Effector memory CD4-positive, alpha-beta T cell (primary cell): ENCODE measurements at places on chromosomes 11 and 22.

DNA sequence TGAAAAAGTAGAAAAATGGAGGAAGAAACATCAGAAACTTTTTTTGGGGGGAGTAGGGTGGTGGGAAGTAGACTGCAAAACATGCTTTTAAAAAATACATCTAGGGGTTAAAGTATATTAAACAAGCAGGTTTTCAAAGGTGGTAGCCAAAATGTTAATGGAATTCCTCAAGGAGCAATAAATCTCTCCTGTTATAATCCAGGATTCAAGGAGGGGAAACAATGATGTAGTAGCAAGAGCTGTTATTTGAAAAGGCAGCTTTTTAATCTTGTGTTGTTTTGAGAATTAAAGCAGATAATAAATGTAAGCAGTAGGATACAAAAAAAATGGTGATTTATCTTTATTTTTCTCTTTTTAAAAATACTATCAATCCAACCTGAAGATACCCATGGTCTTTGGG, 736.5 kb upstream of the CCDC90B start:
- no peak for DNase-seq

- DNase-seq: no peak
These were observed 1075.0 kb downstream of the BRD1 start for GRCh38 chr22:48752451-48753380.

- DNase-seq: no peak
These were observed 21.4 kb downstream of the MRPL23 start for GRCh38 chr11:1968454-1969002.

GRCh38 chr11:127182586-127183203, 182.1 kb upstream of the KIRREL3 start:
- DNase-seq: no peak

DNA sequence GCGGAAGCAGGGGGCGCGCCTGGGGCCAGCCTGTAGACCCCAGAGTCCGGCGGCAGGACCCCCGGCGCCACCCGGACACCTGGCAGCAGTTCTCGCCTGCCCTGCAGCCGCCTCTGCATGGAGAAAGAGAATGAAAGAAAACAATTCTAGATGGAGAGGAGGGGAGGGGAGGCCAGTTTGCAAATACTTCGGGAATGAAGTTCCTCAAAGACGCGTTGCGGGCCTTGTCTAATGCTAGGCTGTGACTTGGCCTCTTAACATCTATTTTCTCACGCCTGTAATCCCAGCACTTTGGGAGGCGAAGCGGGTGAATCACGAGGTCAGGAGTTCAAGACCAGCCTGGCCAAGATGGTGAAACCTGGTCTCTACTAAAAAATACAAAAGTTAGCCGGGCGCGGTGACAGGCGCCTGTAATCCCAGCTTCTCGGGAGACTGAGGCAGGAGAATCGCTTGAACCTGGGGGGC, 2.1 kb upstream of the BARX2 start:
- no peak for DNase-seq

DNA sequence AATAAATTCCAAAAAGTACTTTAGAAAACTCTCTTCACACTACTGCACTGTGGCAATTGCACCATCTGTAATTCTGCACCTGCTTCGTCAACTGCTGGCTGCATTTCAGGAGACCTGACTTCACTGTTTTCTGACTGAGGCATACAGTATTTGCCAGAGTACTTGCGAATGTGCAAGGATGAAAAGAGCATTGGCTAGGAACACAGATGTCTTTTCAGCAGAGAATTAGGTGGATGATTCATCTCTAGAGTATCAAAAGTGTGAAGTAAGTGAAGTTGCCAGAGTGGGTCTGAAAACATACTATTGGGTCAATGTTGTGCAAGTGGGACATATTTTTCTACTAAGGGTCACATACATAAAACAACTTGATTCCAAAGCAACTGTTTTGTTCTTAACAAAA, 427.5 kb upstream of the CCDC90B start:
- no peak for DNase-seq

GRCh38 chr11:107439586-107440167, 17.9 kb downstream of the CWF19L2 start:
- no peak for DNase-seq

DNA sequence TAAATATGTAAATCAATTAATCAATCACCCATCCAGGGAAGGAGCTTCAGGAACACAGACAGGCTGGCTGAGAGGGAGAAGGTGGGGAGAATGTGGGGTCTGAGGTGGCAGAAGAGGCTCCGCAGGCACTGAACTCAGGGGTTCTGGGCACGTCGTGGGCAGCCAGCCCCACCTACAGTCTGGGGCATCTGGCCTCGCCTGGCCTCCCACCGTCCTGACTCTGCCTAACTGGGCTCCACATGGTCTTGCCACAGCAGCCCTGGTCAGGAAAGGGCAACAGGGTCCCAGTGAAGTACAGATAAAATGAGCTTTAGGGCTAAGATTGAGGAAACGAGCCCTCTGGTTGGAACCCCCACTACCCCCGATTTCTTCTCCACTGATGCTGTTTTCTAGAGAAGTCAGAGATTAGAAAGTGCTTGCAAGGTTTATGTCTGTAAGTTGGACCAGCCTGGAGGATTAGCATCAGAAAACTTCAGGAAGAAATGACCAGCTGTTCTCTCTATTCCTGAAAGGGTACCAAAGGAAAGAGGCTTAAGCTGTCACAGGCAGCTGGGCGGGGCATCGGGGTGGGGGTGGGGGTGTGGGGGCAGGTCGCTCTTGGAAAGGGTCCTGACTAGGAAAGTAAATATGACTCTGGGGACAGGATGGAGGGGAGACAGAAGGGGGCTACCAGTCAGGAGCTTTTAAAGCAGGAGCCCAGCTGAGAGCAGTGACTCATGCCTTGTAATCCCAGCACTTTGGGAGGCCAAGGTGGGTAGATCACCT, 261.7 kb downstream of the BUD13 start:
- no peak for DNase-seq

DNA sequence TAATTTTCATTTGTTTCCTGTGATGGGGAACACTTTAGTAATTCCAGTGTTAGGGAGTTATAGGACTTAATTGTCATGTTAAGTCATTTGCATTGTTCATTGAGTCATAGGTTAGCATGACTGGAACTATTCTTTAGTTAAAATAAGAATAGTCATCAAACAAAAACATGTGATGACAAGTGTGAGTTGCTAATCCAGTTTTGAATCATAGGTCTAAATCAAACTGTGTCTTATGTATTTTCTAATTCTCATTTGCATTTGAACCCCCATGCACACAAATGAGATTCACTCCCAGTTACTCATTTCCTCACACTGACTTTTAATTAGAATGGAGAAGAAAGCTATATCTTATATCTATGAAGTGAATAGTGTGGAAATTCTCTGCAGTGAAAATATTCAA, 405.6 kb downstream of the LRRC4C start:
- DNase-seq: no peak

GRCh38 chr22:33658775-33659174, 261.5 kb downstream of the LARGE1 start:
- no peak for DNase-seq

DNA sequence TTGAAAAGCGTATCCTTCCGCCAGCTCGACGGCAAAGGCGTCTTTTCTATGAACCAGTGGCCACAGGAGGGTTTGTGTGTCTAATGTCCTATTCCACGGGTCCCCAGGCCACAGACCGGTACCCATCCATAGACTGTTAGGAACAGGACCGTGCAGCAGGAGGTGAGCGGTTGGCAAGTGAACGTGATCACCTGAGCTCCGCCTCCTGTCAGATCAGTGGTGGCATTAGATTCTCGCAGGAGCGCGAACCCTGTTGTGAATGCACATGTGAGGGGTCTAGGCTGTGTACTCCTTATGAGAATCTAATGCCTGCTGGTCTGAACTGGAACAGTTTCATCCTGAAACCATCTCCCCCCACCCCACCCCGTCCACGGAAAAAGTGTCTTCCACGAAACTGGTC, 62.7 kb upstream of the KCNQ1OT1 start:
- DNase-seq: no peak

DNA sequence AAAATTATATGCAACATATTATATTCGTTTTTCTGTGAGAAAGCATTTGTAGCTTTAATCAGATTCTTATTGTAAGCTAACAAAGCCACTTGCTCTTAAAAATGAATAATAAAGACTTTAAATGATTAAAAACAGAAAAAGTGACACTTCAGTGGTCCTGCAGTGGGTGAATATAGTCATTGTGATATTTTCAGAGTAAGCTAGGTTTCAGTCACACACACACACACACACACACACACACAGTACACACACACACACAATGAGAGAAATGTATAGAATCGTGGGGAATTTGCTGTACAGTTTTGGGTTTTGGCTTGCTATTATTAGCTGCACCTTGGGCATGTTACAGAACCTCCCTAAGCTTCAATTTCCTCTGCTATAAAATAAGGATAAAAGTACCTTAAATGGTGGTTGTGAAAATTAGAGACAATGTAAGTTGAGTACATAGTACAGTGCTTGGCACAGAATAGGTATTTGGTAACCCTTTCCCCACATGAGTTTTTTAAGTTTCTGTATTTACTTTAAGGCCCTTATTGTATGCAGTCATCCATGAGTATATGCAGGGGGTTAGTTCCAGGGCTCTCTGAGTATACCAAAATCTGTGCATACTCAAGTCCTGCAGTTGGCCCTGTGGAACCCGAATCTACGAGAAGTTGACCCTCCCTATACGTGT, 39.8 kb downstream of the CSTPP1 start:
- DNase-seq: no peak

GRCh38 chr11:110069158-110069737, 23.9 kb upstream of the ZC3H12C start:
- DNase-seq: no peak

DNA sequence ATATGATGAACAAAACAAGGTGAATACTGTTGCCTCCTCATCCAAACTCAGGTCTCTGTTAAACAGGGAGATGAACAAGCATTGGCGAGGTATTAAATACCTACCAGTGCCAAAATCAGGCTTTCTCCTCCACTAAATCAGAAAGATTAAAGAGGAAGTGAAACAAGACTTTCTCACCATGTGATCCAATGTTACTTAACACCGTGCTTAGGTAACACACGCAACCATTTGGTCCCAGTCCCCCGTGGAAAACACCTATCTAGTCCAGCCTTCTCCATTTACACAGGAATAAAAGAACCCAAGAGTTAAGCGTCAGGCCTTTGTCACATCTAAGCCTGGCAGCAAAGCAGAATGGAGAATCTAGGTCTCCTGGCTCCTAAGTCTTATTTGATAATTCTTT, 34.5 kb downstream of the TENM4 start:
- no peak for DNase-seq

GRCh38 chr11:93063086-93063485, 93.6 kb downstream of the MTNR1B start:
- DNase-seq: no peak

DNA sequence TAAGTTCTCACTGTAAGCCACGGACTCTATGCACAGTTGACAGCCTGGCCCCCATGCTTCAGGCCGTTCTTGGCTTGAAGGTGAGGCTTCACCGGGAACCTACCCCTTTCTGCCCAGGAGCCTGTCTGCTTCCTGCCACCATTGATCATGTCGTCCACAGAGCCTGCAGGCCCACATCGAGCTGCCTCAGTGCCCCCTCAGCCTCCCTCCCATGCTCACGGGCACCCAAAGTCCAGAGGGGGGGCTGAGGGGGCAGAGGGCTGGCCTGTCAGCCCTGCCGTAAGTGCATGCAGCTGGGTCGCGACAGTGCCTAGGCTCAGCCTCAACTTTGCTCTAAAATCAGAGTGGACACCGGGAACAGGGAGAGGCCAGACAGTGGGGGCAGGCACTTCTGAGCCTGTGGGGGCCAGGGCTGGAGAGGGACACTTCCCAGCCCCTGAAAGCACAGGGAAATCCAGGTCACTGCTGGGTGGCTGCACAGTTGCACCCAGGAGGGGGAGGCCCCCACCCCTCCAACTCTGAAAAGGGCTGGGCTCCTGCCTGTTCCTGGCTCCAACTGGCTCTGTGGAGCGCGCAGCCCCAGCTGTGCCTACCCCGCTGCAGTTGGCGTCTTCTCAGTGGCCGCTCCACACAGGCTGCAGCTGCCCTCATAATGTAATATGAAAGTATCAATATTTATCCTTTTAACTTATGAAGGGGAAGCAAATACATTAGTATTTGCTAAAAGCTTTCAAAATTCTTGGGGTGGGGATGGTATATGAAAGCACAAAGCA, 598.6 kb downstream of the DLG2 start:
- no peak for DNase-seq

DNA sequence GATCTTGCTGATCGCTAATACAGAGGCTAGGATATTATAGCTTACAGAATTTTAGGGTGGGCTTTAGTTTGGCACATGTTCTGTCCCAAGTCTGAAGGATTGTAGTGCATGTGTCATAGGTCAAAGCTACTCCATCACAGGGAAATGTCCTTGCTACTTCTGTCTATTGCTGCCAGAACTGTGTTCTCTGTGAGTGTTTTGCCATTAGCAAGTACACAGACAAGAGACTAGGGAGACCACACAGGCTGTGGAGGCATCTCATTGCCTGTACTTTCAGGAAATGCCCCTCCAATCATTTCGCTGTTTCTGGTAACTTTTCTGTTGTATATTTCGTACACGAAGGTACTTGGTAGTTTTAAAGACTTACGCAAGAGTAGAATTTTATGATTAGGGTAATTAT, 25.5 kb upstream of the RAG2 start:
- no peak for DNase-seq

- no peak for DNase-seq
These were observed 3.0 kb upstream of the PACSIN3 start for GRCh38 chr11:47189100-47189834.

GRCh38 chr11:62151737-62152102, 27.9 kb downstream of the INCENP start:
- DNase-seq: no peak

DNA sequence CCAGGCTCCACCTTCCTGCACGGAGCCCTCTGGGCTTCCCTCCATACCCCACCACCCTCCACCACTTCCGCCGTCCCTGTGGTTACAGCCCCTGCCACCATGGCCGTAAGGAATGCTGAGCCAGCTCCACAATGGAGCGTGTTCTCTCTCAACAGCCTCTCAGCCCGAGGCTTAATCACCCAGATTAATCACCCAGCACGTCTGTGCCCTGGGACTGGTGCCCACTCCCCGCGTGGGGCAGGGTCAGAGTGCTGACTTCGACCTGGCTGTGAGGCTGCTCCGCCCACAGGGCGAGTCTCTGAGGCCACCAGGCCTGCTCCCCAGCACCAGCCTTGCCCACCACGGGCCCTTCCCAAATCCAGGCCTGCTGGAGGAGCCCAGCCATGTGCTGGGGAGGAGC, 4.0 kb upstream of the TH start:
- no peak for DNase-seq
